T-helper 17 cell (primary cell): ENCODE measurements at places on chromosomes 3 and 15.

- DNase-seq = no peak
These were observed 237.3 kb upstream of the GAP43 start for GRCh38 chr3:115385774-115386730.

GRCh38 chr3:27254896-27255295, 114.3 kb downstream of the NEK10 start:
- no peak for DNase-seq

DNA sequence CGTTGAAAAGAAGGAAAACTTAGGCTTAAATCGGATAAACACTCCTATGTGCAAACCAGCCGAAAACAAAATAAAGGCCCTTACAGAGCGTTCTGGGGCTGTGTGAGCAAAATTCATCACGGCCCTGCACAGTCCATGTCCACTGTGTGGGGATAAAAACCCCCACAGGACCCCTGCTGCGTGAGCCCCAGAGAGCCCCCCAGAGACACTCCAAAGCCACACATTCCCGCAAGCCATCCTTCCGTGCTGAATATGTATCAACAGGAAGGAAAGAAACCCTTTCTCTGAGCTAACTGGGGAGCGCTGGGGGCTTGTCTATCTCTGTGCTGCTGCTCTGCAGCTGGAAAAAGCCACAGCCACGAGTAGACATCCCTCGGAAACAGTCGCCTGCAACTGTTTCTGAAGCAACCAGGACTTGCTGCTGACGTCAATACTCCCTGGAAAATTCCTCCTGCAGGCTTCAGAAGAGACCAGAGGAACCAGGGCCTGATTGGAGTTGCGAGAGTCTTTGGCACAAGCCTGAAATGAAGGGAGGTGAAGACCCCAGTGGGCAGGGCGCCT, 72.7 kb downstream of the NUP210 start:
- no peak for DNase-seq

- DNase-seq = no peak
These were observed 65.8 kb upstream of the AKAP13 start for GRCh38 chr15:85314633-85315032.

GRCh38 chr3:49636883-49637609, 37.1 kb upstream of the APEH start:
- DNase-seq = no peak

DNA sequence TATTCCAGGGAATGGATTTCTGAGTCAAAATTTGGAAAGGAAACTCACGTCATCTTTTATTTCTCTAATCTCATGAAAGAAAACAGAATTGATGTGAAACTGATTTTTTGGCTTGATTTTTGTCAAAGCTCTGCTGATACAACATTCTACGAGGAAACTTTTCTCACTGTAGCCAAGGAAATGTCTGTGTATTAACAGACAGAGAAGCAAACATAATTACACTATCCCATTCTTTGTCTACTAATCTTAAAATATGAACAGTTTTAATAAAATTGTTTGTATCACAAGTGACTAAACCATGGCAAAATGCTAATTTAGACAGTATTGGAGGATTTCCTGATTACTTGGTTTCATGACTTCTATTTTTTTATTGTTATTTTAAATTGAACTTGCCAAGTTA, 1437.0 kb downstream of the OTOL1 start:
- no peak for DNase-seq

GRCh38 chr15:77721963-77722362, 89.3 kb upstream of the LINGO1 start:
- DNase-seq = no peak
